ENCODE measurements at places on chromosomes 12 and 14.
A peak's percentile ranks its signal among the peaks of the same experiment; 100 is the strongest.

DNA sequence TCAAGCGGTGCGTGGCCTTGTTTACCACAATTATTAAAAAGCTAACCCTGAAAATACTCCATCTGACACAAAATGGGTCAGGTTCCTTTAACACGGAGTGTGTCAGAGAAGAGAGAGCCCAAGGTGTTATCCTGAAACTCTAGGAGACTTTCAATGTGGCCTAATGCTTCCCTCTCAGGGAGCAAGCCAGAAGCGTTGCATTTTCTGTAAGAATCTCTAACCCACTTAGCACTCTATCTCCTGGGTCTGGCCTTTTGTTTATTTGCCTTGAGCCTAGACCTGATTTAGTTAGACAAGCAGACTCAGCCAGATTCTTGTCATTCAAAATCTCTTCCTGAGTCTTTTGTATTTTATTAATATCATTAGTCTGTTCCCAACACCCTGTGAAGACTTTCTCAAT lies 184.0 kb upstream of the SYT1 start:
- no peak for DNase-seq

GRCh38 chr14:23910101-23910875 lies 43.3 kb upstream of the DHRS4 start:
- no peak for DNase-seq

GRCh38 chr12:120762086-120762485 lies 36.5 kb downstream of the ACADS start:
- no peak for DNase-seq

GRCh38 chr14:68081489-68081888 lies 261.9 kb downstream of the RAD51B start:
- no peak for DNase-seq

GRCh38 chr12:2360630-2361170 lies 307.9 kb downstream of the CACNA1C start:
- DNase-seq, result peak; percentile 8

- no peak for DNase-seq
Observed at GRCh38 chr12:93134893-93135285, 205.8 kb upstream of the EEA1 start.

- DNase-seq, result peak; percentile 61
Observed at GRCh38 chr12:56081393-56082347, 1.7 kb downstream of the ERBB3 start.

- no peak for DNase-seq
Observed at GRCh38 chr12:95204141-95204866, 13.0 kb downstream of the FGD6 start.

DNA sequence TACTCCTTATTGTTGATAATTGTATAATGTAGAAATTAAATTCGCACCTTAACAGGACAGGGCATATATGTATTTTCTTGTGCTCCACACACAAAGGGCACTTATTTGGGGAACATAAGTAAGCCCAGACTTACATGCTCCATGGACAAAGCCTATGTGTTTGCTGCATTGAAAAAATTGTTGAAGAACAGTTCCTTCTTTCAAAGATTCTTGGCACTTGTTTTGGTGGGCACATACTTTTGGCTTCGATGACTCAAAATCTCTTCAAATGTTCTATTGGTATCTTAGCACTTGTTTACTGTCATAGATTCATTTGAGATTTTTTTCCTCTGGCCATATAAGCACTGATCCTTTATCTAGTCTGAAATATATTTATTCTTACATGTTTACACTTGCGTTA lies 1.4 kb upstream of the MAP4K5 start:
- DNase-seq, result no peak

- DNase-seq, result no peak
Observed at GRCh38 chr14:30078811-30079402, 151.3 kb upstream of the PRKD1 start.

DNA sequence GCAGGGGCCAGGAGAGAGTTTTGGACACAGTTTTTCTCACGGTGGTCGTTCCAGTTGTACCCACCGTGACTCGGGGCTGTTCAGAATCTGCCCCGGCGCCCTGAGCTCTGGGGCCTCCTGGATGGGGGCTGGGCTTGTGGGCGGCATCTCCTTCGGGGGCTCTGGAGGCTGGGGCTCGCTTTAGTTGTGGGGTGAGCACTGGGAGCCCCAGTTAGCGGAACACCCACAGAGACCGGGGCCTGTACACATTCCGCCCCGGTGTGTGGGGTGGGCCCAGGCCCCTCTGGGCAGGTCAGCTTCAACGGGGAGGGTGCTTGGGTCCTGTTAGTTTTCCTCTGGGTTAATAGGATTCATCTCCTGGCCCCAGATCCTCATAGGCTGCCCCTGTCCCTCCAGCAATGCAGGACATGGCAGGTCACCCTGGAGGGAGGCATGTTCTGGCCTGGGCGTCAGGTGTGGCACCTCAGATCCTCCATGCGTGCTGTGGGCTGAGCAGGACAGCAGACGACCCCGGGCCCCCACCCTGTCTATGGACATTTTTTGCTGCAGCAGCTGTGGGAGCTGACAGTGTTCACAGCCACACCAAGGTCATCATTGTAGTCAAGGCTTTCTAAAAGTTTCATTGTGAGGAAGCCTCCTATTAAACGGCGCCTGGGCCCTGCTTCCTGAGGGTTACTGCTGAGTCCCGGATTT lies 393.2 kb downstream of the TMEM121 start:
- DNase-seq, result no peak

DNA sequence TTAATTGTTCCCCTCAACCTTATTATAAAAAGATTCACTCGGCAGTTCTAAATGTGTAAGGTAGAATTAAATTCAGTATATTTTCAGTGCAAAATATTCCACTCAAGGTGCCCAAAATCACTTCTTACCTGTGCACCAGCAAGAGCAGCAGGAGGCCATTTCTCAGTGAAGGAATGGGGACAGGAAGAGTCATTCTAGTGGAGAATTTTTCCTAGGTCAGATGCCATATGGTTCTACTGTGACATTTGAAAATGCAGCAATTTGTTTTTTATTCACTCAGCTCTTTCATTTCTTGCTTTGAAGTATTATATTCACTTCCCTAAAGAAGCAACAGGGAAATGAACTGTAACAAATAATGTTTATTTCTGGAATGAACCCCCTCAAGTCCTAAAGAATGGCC lies 264.0 kb upstream of the SYT1 start:
- no peak for DNase-seq

- DNase-seq, result no peak
Observed at GRCh38 chr12:43742106-43742505, 16.5 kb downstream of the PUS7L start.

DNA sequence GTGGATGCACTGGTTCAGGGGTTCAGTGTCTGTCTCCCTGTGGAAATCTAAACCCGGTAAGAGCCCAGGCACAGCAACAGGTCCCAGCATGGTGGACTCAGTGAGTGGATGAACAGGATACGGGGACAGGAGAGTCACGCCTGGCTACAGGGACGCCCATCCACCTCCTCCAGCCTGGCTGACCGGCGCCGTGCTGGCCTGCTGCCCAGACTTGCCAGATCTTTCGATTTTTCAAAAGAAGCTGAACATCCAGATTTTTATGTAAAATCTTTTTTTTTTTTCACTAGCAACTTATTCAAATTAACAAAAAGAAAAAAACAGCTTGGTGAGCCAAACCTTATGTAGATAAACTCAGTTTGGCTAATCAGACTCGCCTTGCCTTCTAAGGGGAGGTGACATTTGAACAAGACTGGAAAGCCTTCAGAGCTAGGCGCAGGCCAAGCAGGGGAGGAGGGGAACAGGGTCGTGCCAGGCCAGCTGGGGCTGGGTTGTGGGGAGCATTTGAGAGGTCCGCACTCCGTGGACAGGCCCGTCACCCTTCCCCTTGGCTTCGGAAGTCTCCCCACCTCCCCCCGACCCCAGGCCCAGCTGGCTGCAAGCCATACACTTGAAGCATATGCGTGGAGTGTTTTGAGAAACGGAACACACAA lies 87.8 kb upstream of the NCOR2 start:
- DNase-seq, result peak; percentile 71

DNA sequence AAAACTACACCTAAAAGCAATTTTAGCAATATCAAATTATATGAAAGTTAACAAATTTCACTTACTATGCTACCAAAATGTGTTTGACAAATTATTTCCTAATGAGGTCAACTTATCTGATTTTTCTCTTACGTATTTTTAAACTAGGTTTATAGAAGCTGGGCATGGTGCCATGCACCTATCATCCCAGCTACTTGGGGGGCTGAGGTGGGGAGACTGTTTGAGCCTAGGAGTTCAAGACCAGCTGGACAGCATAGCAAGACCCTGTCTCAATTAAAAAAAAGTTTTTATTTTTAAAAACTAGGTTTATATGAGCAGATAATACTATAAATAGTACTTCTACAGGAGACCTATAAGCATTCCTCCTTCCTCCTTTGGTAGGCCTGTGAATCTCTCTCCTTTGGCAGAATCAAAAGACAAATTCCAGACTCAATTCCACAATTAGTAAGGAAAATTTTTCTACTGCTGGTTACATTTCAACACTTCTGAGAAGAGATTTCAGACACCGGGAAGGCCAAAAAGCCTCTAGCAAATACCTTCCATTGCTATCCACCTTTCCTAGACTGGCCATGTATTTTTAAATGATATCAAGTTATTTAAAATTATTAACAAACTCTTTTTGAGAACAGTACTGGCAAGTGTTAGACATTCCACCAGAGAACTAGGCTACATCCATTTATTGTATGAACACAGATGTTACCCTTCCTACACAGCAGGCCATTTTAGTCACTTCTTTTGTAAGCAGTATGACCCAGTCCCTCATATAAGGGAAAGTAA lies 34.4 kb downstream of the CDK17 start:
- DNase-seq, result no peak

GRCh38 chr12:3355378-3355900 lies 135.6 kb upstream of the PRMT8 start:
- DNase-seq, result no peak

DNA sequence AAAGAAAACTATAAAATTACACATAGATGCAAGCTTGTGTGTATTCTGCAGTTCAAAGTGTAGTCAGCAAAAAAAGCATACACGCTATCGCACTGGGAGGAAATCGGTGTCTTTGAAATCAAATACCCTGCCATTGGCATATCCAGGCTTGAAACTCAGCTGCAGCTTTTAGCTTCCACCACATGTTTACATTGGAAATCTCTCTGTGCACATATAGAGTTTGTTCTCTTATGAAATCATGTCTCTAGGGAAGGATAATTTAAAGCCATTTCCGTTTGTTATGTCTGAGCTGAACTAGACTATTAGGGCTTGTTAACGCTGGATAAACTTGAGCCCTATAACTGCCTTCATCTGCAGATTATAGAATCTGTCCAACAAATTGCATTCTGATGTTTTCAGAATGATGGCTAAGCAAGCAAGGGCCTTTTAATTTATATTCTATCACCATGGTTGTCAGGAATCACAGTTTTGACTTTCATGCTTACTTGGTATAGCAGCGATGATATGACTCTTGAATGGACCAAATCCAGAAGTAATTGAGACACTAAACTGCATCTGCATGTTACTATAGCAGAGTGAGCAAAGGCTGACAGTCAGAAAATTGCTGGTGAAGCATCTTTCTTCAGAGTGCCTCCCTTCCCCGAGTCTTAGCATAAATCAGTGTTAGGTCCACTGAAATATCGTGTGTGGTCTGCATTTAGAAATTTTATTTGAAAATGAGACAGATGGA lies 442.8 kb downstream of the ZFP36L1 start:
- DNase-seq, result peak; percentile 66

GRCh38 chr14:64704143-64704742 lies at the start of gene PLEKHG3:
TSS of gene PLEKHG3 (plus strand) at chr14:64704424. CDS start at chr14:64727632, 23,208 bp downstream.
- DNase-seq, result peak; percentile 89

DNA sequence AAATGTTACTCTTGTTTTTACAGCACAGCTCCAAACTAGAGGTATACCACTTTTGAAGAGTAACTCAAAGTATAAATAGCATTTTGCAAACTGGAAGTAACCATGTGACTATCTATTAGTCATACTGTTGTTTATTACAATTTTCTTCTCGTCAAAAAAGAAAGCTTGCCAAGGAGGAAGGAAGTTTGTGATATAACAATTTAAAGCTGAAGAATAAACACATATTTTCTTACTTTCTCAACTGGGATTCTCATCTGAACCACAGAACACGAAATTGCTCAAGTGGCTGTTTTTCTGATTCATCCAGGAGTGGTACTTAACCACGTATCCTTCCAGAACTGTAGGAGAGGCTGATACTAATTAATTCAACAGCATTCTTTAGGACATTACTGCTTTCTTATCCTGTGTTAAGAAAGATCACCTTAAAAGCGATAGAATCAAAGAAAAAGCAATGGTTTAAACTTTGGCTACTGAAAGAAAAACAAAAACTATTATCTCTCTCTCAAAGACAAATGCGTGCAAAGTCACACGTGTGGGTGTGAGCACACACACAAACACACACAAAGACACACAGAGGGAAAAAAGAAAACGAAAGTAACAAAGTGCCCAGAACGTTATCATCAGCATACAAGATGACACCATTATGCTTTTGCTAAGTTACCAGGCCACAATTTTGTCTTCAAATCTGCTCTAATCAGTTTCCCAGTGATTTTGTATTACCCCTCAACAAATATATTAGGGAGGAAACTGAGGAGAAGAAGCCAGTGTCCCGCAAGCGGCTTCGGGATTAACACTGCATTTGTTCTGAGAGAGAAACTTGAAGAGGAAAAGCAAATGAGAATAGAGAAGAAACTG lies at the start of gene CLEC2B:
CLEC2B (minus strand) TSS at position 48 of the 855 bp plus-strand sequence.
- DNase-seq, result no peak

GRCh38 chr12:121456551-121456950 lies 56.6 kb downstream of the RNF34 start:
- DNase-seq, result no peak

DNA sequence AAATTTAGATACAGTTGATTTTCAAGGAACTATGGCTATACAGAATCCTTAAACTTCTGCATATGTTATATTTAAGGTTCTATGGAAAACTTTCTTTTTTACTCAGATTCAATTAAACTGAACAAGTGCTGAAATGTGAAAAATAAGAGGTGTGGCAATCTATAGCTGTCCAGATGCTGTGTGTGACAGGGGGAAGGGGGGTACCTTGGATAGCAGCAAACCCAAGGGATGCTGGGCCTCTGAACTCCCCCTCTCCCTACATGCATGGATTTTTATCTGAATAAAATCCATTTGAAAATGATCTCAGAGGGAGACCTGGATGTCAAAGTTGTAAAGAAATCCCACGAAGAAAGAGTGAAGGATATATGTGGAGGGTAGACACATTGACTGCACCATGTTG lies 82.8 kb upstream of the CCDC198 start:
- no peak for DNase-seq

DNA sequence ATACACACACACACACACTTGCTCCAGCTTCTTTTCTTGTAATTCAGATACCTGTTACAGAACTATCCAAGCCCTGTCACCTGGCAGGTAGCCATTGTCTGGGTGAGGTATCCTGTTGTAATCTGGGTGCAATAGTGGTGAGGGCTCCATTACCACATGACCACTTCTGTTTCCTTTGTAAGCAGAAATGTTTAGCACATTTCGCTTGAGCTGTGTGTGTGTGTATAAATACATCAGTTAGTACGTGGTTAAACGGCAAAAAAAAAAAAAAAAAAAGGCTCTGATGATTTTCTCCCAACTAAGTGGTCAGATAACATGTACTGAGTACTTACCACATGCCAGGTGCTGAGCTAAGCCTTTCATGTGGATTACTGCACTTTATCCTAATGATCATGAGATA lies 129.3 kb upstream of the SSTR1 start:
- no peak for DNase-seq
